Activated CD8-positive, alpha-beta memory T cell treated with anti-CD3 and anti-CD28 coated beads for 48 hours (primary cell): ENCODE measurements at places on chromosomes 5 and 9.

DNA sequence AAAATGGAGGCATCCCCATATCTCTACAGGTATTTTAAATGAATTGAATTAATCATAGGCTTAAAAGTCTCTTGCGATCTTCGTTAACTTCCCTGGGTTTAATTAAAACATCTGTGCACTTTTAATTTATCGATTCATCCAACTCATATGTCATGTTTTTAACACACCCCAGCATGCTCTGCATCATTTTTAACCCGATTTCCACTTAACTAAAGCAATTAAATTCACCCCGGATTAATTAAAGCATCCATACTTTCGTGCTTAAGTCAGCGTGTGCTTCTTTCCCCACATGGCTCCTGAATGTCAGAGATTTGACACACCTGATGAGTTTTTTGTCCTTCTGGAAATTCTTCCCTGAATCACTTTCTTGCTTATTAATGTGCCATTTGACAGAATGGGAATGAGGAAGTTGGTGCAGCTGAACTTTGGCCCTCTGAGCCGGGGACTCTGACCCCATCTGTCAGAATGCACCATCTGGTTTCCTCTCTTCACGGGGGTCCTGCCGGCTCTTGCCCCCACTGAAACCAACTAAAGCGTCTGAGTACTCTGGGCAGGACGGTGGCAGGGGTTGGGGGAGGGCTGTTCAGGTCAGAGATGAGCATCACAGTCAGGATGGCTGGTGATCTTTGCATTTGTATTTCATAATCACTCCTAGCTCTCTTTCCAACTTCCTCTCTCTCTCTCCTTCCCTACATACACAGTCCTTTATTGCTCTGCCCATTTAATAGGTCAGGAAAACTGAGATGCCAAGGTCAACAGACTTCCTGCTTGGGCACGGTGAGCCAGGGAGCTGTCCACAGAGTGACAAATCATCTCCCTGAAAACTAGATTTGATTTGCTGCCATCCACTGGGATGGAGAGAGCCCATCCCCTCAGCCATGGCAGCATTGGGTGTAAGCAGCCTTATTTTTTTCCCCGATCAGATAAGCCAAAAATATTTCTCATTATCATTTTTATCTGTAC lies 180.3 kb upstream of the WWC1 start:
- DNase-seq: no peak

GRCh38 chr5:56585461-56585860 lies 229.9 kb upstream of the MAP3K1 start:
- DNase-seq: no peak

DNA sequence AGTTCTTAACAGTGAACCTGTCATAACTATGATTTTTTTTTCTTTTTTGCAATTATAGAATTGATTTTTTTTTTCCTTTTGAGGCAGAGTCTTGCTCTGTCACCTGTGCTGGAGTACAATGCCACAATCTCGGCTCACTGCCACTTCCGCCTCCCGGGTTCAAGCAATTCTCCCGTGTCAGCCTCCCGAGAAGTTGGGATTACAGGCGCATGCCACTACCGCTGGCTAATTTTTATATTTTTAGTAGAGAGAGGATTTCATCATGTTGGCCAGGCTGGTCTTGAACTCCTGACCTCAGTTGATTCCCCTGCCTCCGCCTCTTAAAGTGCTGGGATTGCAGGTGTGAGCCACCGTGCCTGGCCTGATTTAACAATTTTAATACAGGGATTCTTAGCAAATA lies 21.4 kb downstream of the UGCG start:
- DNase-seq: no peak

GRCh38 chr5:64507264-64507605 lies 1.4 kb downstream of the RGS7BP start:
- DNase-seq: no peak

DNA sequence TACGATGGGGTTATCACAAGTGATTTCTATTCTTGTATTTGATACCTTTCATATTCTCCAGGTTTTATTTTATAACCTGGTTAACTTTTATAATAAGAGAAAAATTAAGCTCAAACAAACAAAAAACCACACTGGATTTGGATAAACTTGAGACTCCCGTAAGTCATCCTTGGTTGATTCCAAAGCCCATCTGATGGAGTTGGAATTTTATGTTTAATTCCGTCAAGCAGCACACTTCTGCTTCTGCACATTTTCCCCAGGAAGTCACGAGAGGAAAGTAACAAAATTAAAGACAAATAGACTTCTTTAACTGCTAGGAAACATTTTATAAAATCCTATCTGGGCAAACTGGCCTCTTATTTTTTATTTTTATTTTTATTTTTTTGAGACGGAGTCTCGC lies 207.9 kb downstream of the NXNL2 start:
- no peak for DNase-seq

- DNase-seq: no peak
These were observed 421.5 kb upstream of the DAP start for GRCh38 chr5:11182441-11183080.

DNA sequence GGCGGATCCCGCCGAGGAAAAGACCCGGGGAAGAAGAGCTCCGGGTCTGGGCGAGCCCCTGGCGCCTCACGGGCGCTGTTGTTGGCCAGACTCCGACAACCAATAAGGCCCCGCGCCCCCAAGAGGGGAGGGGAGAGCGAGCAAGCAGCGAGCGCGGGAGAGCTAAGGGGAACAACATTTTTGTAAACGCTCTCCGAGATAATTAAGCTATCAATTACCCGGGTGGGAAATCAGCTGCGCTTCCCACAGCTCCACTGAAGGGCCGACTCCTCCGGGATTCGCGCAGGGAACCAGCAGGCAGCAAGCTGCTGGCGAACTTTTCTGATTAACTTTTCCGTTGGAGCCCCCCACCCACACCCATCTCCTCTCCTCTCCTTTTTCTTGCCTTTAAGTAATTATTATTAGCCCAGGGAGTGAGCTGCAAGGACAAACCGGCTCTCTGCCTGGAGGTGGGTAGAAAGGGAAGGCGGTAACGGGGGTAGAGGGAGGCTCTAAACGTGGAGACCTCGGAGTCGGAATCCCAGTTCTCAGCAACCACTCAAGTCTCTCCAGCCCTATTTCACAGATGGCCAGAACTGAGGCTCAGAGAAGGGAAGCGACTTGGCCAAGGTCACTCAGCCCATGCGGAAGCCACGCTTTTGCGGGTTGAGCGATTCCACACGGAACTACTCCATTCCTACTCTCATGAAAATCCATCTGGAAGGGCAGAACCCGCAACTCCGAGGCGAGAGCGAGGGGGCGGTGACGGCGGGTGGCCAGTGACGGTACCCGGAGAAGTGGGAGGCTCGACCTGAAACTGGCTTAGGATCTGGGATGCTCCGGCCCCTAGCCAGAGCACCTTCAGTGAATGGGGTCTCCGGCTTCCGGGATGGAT lies 1.3 kb downstream of the ASTN2 start:
- no peak for DNase-seq

DNA sequence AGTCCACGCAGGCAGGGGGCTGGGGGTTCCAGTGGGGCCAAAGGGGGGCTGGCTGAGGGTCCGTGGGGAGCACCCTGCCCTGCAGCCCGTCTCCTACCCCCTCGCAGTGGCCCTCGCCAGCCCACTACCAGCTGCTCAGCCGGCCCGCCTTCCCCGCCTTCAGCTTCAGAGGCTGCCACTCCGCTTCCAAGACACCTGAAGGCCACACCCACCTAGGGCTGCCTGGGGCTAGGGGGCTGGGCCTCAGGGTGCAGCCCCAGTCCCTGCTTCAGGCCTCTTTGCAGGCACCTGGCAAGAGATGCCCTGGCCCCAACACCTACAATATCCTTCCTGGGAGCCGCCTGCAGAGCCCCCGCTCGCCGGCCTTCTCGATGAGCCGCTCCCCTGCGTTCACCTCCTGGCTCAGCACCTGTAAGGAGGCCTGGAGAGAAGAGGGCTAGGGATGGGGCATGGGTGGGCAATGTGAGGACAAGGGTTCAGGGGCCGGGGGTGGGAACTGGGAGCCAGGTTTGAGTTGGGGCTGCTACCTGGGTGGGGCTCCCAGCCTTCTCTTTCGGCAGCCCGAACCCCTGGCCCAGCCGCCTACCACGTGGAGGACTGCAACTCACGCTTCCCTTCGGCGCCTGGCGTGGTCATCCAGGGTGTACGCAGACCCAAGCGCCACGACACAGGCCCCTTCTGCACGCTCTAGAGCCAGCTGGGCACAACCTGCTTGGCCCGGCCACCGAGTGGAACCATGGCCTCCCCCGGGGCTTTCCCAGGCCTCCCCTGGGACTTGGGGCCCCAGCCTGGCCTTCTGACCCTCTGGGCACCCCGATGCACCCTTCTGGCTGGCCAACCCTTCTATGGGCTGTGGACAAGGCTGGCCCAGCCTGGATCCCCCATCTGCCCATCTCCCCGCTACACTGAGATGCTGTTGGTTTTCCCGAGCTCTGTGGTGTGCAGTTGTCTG lies 1.7 kb downstream of the STPG3 start:
- no peak for DNase-seq

DNA sequence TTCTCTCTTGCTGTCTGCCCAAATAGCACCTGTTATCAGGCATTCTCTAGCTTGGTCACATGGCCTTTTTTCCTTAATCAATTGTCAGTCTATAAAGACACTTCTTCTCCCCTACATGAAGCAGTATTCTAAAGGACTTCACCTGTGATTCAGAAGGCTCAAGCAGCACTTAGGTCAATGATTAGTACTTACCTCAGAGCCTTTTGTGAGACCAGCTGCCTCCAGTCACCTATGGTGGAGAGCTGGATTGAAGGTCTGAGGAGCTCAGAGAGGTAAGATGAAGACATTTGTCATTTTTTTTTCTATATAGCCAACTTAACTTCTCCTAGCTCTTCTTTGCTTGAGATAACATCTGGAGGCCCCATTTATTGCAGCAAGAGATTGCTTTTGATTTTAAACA lies 278.3 kb upstream of the PCSK5 start:
- DNase-seq: no peak

DNA sequence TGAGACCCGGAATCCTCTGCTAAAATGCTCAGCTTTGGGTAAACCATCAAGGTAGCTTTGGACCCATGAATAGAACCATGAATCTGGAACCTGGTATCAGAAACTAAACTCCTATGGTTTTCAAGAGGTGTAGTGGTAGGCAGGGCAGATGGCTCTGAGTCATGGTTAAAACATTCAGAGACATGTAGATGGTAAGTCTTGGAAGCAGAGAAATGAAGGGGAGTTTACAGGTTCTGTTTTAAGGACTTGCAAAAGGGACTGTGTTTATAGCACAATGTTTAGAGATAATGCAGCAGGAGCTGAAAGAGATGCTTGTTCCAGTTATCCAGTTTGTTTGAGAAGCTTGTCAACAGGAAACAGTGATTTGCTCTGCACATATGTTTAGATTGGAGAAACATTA lies 36.0 kb upstream of the FBN2 start:
- DNase-seq: no peak

DNA sequence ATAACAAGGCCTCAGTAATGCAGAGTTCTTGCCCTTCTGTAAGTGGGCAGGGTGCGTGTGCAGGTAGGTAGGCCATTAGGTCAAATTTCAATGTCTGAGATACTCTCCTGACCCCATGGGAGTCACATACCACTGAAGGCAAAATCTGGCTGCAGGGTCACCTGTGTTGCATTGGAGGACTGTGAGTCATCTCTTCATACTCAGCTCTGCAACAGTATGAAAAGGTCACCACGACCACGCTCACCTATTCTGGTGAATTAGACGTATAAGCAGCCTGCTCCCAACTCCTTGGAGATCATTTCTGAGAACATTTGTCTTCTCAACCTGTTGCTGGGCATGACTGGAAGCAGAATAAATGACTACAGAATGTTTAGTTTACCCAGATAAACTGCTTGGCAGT lies 599.8 kb downstream of the PDE4D start:
- DNase-seq: no peak

GRCh38 chr5:124235576-124235975 lies 510.9 kb downstream of the ZNF608 start:
- no peak for DNase-seq

GRCh38 chr5:73693573-73694061 lies 67.6 kb downstream of the ARHGEF28 start:
- DNase-seq: no peak

- DNase-seq: no peak
These were observed at the start of gene SH2D3C for GRCh38 chr9:127778280-127779135. Gene SH2D3C, minus strand, starts transcription at chr9:127778666. Its CDS starts 39 bp downstream, at chr9:127778627.

- no peak for DNase-seq
These were observed 2.2 kb upstream of the GZMK start for GRCh38 chr5:55021821-55022220.

- no peak for DNase-seq
These were observed at the start of gene FGD3 for GRCh38 chr9:92947268-92948037. Gene FGD3, plus strand, starts transcription at chr9:92947523. Its CDS starts 28,734 bp downstream, at chr9:92976257.

- DNase-seq: no peak
These were observed 38.3 kb downstream of the DNAJB5 start for GRCh38 chr9:35027860-35028259.

DNA sequence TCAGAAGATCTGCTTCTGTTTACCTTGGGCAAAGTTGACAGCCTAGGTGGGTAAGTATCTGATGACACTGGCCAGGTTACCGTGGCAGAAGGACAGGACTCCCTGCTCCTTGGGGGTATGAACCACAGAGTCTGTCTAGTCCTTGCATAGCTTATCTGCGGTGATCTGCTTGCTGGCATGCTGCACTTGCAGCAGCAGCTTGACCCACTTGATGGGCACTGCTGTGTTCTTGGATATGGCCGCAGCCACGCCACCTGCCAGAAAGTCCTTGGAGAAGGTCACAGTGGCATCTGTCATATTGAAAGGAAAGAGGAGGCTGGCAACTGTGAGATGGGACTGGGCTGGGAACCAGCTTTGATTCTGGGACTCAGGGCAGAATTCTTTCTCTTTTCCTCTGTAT lies 35.9 kb upstream of the POC5 start:
- no peak for DNase-seq
